Effector memory CD8-positive, alpha-beta T cell (primary cell): ENCODE measurements at places on chromosomes 2 and 18.

- DNase-seq = no peak
These were observed 46.6 kb downstream of the HDLBP start for GRCh38 chr2:241268716-241269445.

DNA sequence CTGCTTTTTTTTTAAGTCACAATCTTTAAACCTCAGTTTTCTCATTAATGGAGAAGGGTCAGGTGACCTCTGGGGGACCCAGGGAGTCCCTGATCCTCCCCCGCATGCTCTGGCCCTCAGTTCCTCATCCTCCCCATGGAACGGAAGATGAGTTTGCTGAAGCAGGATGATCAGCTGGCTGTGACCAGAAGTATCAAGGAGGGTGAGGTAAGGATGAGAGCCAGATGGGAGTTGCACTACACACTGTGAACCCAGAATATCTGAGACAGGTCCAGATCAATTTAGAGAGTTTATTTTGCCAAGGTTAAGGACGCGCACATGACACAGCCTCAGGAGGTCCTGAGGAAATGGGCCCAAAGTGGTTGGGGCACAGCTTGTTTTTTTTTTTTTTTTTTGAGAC, 3.8 kb downstream of the CATIP start:
- DNase-seq = no peak

GRCh38 chr2:236827997-236828396, 257.7 kb upstream of the COPS8 start:
- DNase-seq = no peak

DNA sequence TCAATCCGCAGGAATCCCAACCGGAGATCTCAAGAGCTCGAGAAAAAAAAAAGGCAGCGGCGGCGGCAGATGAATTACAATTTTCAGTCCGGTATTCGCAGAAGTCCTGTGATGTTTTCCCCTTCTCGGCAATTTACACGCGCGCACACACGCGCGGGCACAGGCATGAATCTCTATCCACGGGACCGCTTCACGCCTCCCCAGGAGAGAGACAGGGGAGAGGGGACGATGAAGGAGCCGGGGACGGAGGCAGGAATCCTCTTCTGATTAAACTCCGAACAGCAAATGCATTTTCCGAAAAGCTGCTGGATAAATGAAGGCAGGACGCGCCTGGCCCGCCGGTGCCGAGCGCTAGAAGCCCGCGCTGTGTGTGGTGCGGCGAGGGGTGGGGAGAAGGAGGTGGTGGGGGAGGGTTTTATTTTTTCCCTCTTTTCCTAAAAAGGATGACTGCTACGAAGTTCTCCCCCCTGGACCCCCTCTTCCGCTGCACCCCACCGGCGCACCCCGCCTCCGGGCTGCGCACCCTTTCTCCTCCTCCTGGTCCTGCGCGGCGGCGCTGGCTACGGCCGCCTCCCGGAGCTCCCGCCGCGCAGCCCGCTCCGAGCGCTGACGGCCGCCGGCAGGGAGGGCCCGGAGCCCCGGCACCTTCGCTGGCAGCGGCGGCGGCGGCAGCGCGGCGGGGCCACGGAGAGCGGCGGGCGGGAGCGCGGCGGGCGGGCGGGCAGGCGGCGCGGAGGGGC, at the start of gene BCL2:
Gene BCL2, minus strand, starts transcription at position 387 of the 740 bp plus-strand sequence.
- no peak for DNase-seq

- no peak for DNase-seq
These were observed 73.2 kb downstream of the ASB1 start for GRCh38 chr2:238499731-238500580.

DNA sequence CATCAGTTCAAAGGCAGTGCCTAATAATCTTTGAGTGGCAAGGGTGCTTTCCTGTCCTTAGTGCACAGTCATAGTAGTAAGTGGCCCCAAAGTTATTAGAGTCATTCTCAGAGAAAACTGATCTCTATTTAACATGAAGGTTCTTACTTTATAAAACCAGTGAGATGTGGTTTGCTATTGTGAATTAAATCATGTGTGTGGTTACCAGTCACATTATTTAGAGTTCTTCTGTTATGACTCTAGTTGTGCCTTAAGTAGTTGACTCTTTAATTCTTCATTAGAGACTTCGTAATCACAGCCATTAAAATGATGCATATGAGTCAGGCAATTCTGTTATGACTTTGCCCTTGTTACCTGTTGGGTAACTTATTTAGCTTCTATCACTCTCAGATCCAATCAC, 1392.9 kb upstream of the ACVR2A start:
- DNase-seq = no peak

- no peak for DNase-seq
These were observed 148.3 kb downstream of the PLEKHA3 start for GRCh38 chr2:178628605-178629004.

GRCh38 chr18:8983195-8983594, 119.3 kb upstream of the NDUFV2 start:
- DNase-seq = no peak

GRCh38 chr2:224820283-224820991, 104.3 kb upstream of the CCDC195 start:
- DNase-seq = no peak

DNA sequence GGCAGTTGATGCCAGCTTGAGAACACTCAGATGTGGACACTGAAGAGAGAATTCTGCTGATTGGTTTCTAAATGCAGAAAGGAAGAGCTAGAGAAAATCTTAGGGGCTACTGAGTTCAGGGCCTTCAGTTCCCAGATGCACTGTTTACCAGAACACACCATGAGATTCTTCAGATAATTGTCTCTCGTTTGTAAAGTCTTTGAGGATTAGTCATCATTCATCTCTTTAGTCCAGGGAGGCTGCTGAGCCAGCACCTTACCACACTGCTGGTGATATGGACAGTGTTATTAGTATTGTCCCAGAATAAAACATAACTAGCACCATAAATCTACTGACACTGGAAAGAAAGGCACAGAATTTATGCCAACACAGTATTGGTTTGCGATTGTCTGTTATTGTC, 690.8 kb upstream of the CELF4 start:
- no peak for DNase-seq

GRCh38 chr18:6289843-6290242, 124.9 kb downstream of the L3MBTL4 start:
- no peak for DNase-seq

GRCh38 chr2:122216901-122217300, 461.4 kb downstream of the TSN start:
- no peak for DNase-seq

GRCh38 chr18:28786926-28787325, 610.0 kb upstream of the CDH2 start:
- DNase-seq = no peak

DNA sequence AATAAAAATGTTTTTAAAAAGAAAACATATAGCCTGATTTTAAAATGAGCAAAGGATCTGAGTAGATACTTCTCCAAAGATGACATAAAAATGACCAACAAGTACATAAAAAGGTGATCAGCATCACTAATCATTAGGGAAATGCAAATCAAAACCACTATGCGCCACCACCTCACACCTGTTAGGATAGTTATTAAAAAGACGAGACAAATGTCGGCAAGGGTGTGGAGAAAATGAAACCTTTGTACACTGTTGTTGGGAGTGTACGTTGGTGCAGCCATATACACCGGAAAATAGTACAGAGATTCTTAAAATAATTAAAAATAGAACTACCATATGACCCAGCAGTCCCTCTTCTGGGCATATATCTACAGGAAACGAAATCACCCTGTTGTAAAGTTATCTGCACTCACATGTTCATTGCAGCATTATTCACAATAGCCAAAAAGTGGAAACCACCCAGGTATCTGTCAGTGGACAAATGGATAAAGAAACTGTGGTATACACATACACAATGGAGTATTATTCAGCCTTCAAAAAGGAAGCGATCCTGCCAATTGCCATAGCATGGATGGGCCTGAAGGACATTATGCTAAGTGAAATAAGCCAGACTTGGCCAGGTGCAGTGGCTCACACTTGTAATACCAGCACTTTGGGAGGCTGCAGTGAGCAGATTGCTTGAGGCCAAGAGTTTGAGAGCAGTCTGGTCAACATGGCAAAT, 91.6 kb downstream of the PRKRA start:
- no peak for DNase-seq

DNA sequence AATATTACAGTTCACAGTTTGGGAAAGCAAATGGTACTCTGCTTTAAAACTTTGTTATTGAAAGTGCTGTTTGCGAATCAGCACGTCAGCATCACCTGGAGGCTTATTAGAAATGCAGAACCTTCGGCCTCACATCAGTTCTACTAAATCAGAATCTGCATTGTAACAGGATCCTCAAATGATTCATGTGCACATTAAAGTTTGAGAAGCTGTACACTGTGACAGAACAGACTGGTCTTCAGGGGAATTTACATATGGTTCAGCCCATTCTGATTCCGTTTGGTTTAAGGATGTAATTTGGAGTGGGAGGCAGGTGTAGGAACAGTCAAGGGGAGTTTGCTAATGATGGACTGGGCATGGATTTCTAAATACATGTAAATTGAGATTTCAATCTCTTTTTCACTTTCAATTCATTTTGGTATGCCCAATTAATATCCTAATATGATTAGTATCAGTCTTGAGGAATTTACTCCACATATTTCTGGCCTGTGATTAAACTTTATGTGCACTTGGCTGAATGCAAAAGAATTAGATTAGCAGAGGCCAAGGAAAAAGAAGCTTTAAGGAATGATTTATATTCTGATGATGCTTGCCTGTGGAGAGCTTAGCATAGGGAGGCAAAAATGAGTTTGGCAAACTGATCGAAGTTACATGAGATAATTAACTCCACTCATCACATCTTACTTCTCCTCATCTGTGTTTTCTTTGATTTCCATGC, 248.8 kb downstream of the XIRP2 start:
- DNase-seq = no peak

DNA sequence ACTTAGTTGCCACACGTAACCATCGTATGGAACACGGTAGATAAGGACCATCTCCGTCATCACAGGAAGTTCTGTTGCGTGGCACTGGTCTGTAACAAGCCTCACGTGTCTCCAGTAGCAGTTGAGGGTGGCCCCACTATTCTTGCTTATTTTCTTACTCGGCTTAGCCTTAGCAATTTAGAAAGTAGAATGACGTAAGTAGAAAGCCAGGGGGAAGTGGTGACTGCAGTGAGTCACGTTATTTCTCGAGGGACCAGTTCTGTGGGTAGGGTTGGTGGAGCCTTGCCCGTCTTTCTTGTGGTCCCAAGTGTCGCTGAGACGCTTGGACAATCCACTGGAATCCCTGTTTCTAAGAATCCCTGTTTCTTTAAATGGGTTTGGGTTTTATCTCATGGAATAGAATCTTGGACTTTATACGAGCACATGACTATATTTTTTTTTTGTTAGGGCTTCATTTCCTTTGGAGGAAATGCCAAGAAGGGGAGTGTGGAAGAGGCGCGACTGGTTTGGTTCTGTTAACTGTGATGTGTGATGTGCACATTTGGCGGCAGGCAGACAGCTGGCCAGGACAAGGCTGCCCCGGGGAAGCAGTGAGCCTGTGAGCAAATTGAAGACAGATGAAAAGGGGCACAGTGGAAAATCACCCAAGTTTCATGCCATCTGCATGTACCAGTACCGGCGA, 96.2 kb downstream of the CABLES1 start:
- DNase-seq = peak; percentile 71

DNA sequence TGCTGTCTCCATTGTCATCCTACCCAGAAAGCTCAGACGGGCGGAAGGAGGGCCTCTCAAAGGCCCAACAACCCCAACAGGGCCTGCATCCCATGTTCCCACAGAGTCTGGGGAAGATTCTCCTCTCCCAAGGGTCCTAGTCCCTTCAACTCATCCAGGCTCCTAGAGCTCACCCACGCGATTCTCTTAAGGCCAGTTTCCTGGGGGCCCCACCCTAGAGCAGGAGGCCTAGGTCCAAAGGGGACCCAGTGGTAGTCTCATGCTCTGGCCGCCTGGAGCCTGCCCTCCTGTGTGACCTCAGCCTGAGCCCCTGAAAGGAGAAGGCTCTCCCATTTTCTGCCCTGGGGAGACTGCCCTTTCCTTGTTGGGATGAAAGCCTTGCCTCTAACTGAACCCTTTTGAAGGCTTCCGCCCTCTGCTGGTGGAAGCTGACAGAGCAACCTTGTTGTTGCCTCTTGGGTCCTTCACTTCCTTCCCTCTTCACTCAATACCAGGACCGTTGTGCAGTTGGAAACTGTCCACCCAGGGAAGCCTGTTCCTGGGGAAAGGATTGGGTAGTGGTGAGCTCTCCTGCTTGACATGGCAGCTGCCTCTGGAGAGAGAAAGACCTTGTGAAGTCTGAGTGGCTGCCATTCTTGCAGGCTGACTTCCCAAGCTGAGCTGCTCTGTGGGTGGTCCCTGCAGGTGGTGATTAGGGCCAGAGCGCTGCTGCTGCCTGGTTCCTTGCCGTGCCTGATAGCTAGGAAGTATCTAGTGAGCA, 86.0 kb upstream of the ALPP start:
- DNase-seq = peak; percentile 41

DNA sequence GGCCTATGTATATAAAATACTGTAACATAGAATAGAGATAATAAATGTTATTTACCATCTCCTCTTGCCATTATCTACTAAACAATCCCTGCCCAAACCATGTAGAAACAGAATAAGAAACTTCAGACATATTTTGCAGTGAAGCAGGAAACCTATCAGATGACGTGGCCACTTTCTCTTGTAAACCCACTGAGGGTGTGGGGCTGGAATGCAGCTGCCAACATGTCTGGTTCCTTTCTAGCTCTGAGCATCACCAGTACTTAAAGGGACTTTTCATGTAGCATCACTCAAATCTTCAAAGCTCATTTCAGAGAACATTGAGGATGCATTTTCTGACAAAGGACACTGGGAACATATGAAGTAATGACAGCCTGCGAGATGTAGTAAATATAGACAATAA, 251.8 kb downstream of the LPIN1 start:
- no peak for DNase-seq

- no peak for DNase-seq
These were observed 124.2 kb downstream of the RPRM start for GRCh38 chr2:153354377-153354776.

DNA sequence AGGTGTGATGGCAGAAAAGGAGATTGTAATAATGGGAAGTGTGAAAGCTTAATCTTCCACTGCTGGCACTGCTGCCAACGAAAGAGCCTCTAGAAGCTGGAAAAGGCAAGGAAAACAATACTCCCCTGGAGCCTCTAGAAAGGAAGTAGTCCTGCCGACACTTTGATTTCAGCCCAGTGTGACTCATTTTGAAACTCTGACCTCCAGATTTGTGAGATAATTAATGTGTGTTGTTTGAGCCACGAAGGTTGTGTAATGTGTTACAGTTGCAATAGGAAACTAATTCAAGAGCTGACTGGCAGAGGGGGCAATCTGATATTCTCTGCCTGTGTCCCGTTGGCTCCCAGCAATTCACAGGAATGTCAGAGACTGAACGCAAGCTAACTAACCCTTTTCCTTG, 219.2 kb upstream of the UBE2E3 start:
- no peak for DNase-seq

DNA sequence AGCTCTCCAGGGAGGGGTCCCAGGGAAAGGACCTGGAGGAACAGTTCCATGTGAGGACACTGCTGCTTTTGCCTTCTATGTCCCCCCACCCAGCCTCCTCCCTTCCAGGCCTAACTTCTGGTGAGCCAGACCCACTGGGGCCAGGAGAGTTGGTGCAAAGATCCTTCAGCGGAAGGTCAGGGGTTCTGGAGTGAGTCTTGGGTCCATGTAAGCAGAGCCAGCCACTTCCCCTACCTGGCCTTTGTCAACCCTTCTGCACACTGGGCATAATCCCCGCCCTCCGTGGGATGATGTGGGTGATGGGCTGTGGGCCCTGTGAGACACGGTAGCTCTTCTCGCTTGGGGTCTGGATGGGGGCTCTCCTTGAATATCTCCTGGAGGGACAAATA, 76.9 kb downstream of the RHOB start:
- DNase-seq = no peak
